ENCODE measurements at places on chromosomes 5 and 9.

DNA sequence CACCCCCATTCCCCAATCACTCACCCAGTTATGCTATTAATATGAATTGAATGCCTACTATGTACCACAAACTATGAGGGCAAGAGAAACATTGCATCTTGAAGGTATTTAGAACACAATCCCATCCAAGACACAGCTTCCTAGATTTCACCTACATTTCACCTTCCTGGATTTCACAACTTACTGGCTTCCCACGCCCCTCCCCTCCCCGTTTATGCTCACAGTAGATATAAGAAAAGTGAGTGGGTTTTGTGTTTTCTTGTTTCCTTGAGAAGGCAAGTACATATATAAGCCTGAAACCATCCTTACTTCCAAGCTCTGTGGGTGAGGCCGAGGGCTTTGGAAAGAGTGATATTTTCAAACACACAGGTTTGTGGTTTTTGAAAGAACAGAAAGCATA lies 465.0 kb downstream of the BNC2 start:
- no peak for DNase-seq

GRCh38 chr5:96062836-96063235 lies 101.2 kb upstream of the ELL2 start:
- no peak for DNase-seq

DNA sequence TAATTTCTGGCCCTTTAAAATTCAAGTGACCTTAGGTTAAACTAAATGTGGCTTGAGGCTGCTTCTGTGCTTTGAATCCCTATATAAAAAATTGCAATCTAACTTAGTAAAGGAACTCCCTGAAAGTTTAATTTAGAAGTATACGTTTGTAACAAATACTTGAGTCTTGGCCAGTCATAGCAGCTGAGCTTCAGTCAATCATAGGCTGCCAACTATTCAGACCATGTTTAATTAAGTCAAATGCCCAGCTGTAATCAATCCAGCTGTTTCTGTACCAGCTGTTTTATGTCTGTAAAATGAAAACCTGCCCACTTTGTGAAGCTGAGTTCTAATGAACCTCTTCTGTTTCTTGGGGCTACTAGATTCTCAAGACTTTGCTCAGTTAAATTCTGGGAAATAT lies 760.1 kb downstream of the MAT2B start:
- no peak for DNase-seq

GRCh38 chr5:42962124-42962523 lies 78.0 kb downstream of the ANXA2R start:
- DNase-seq = no peak

DNA sequence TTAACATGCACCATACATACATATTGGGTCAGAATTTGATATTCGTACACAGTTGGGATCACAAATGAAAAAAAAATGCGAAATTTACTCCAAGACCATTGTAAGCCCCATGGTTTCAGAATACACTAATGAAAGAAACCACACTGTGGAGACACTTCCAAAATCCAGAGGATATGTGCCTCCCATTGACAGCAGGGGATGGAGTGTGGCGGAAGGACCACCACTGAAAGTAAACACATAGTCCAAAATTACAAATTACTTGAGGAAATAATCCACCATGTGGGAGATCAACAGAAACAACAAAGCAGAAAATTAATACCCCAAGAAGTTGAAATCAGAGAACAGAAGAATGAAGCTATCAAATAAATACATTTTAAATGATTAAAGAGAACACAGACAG lies 291.6 kb upstream of the PAPPA start:
- DNase-seq = no peak

- DNase-seq = no peak
Observed at GRCh38 chr5:5371957-5372356, 50.5 kb upstream of the ICE1 start.

DNA sequence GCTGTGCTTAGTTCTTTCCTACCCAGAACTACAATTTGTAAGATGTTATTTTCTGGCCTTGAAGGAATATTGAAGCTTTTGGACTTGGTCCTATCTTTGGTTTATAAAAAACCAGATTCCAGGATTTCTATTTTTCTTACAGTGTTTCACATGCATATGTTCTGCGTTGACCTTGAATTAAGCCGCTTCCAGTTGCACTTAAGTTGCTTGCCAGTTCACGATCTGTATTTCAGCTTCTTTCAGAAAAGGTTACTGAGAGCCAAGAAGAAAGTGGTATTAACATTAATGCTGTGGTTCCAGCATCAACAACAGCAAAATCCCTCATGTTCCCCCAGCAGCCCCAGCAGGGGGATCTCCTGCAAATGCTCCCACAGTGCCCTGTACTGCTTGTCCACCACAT lies 156.4 kb upstream of the ADAMTS16 start:
- DNase-seq = no peak

GRCh38 chr9:76400534-76401096 lies 6.4 kb upstream of the RFK start:
- DNase-seq = no peak

- DNase-seq = no peak
Observed at GRCh38 chr5:172799416-172799815, 28.4 kb upstream of the DUSP1 start.

DNA sequence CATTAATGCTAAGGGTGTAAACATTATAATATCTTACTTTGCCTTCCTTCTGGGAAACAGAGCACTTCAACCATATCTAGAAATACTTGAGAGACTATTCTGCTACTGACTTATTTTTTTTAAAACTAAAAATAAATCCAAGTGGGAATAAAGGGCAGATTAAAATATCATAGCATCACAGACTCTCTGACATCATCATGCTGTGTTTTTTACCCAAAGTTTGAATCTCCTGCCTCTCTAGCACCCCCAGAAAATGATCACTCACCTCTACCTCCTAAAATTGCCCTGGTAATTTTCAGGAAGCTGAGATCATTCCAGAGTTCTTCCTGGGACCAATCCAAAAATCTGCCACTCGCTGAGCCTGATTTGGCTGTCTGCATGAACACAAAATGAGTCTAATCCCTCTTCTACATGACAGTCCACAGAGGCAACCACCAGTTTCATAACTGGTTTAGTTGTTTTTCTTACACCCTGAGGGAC lies 813.8 kb upstream of the DMAC1 start:
- DNase-seq = no peak

GRCh38 chr5:3825531-3826451 lies 230.2 kb downstream of the IRX1 start:
- no peak for DNase-seq

- no peak for DNase-seq
Observed at GRCh38 chr9:135100725-135101410, 13.4 kb downstream of the OLFM1 start.

DNA sequence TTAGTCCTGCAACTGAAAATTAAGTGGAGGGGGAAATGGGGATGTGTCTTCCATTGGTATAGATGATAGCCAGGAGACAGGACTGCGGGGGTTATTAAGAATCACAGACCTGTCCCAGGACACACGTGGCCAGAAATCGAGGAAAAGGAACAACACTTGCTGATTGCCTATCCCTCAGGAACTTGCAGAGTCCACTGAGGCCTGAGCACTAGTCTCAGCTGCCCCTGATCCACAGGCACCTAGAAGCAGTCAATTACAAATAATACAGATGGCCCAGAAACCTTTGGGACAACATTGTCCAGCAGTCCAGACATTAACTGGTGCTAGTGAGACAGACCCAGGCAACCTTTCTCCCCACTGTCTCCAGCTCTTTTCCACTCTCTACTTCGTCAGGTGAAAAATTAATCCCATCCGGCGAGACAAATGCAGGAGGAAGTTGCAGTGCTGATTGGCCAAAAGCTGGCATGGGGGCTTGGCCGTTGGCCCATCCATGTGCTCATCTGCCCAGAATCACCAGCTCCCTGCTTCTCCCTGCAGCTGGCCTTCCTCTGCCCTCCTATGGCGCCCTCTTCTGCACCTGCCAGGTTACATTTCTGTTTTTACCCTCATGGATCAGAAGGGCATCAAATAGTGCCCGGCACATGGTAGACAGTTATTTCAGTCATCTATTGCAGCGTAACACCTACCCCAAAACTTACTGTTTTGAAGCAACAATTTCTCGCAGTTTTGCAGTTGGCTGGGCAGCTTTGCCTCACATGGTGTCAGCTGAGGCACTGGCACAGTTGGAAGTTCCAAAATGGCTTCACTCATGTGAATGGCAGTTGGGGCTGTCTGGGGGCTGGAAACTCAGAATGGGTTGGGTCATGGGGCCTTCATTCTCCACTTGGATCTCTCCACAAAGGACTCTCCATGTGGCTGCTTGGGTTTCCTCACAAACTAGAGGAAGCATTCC lies 3.6 kb upstream of the B4GALT1 start:
- DNase-seq = peak; percentile 28

- no peak for DNase-seq
Observed at GRCh38 chr9:95091601-95092261, 225.8 kb downstream of the FANCC start.

All from stimulated activated CD8-positive, alpha-beta memory T cell treated with anti-CD3 and anti-CD28 coated beads, Interleukin-15, amount 100 ng/mL, for 48 hours (primary cell).